ENCODE measurements at places on chromosomes 6 and 20.

GRCh38 chr6:108421366-108421765, 126.5 kb downstream of the AFG1L start:
- DNase-seq = no peak

DNA sequence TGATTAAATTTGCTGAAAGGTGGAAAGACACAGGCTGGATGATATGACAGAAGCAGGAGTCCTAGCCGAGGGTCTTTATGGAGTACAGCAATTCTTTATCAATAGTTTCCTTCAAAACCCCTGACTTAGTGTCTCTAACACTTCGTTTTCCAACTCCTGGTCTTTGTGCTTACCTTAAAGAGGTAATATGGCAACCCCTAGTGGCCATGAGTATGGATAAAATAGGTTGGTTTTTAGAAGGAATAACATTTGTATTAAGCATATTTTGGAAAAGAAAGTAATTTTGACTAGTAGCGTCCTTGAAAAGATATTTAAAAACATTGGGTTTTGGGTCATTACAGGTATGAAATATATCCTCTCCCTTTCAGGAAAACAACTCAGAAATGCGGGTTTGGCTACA, 51.9 kb downstream of the VGLL2 start:
- DNase-seq = no peak

DNA sequence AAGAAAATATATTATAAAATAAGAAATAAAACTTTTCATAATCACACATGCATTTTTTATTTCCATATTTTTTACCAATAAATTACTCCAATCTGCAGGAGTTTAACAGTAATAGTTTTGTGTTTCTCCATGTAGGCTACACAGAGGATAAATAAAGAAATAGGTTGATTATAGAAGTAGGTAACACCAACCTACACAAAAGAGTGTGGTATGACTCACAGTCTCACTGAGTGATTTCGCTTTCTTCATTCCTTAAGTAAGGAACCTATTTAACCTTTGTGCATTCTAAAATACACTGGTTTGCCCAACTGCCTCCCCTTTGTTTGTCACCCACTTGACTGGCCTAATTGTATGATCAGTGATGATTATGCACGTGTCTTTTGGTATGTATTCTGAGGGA, 244.2 kb upstream of the RIMS1 start:
- no peak for DNase-seq

- DNase-seq = no peak
Measured at GRCh38 chr6:107730106-107730505, 94.0 kb downstream of the SCML4 start.
